ENCODE measurements at places on chromosomes 16 and 17. TPM values are rescaled to one million over a fixed set of nuclear protein-coding genes. Genes with fewer than 3 reads are reported as not detected.

GRCh38 chr16:10916534-10916933 is 25.7 kb downstream of the DEXI start:
- no peak for DNase-seq

DNA sequence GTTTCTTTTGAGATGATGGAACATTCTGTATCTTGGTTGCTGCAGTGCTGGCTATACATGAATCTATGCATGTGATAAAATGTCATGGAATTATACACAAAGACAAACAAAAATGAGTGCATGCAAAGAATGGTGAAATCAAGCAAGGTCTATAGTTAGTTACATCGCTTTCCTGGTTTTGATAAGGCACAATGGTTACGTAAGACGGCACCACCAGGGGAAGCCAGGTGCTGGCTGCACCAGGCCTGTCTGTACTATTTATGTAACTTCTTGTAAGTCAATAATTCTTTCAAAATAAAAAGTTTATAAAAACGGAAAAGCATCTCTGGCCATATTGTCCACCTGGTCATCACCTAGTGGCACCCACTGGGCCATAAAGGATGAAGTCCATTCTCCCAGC is 46.5 kb downstream of the ARHGAP27 start:
- no peak for DNase-seq

- DNase-seq = no peak
Observed at GRCh38 chr17:70906808-70907207, 737.5 kb downstream of the KCNJ2 start.

DNA sequence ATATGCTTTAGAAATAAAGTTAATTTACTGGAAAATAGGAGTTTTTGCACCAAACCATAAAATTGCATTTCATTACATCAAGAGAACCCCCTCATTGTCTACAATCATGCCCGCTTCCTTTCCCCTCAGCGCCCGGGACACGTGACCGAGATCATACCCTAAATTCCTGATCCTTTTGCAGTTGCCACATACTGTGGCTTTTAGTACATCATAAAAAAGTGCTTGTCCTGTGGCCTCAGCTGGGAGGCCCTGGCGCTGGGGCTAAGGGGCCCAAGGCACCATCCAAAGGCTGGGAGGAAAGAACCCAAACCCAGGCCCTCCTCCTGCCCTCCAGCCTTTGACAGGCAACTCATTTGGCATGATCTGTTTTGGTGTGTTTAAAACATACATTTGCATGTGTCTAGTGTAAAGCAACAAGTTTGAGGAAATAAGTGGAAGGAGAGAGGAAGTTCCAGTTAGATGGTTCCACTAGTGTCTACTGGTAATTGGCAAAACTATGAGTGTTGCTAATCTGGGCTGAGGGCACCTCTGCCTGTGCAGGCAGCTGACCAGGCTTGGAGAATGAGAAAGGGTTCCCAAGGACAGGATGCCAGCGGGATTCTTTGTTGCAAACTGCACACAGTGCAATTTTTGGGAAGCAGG is 6.0 kb downstream of the CDK5R1 start:
- DNase-seq = no peak

DNA sequence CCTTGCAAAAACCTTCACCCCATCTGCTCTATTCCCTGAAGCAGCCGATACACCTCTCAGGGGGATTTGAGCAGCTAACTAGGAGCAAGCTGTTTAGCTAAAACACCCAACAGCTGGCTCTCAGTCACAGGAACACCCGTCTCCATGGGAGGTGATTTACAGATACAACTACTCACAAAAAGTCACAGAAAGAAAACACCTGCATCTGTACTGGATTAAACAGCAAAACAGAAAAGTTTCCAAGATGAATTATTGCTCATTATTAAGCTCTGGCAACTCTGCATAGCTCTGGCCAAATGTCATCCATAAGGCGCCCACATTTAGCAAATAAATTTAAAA is 22.3 kb downstream of the GJC1 start:
- no peak for DNase-seq

GRCh38 chr17:20986767-20987510 is 55.9 kb downstream of the USP22 start:
- DNase-seq = no peak

The RHBDF2 gene
- 30.9 TPM for total RNA-seq

DNA sequence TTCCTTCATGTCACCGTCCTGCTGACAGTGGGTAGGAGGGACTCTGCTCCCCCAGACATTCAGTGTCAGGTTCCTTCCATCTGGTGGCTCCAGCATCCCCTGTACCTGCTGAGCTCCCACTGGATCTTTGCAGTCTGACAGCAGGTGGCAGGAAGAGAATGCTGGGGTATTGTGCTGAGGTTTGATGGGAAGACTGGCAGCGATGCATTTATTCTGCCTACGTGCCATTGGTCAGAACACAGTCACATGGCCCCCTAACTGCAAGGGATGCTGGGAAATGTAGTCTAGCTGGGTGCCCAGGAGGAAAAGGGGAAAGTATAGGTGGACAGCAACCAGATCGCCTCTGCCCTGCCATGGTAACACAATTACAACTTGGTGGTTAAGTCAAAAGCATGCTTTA is 44.4 kb downstream of the IRX3 start:
- DNase-seq = no peak

GRCh38 chr17:57166803-57167202 is 81.8 kb downstream of the AKAP1 start:
- no peak for DNase-seq

- no peak for DNase-seq
Observed at GRCh38 chr17:19487024-19487600, 46.5 kb upstream of the SLC47A1 start.

The IRX3 gene
- 1.4 TPM for total RNA-seq

The PRAC1 gene
- not detected for total RNA-seq

The CDH1 gene
- 0.29 TPM for total RNA-seq

GRCh38 chr17:49819138-49819537 is 28.7 kb downstream of the TAC4 start:
- DNase-seq = no peak

The CCDC154 gene
- 1.8 TPM for total RNA-seq

DNA sequence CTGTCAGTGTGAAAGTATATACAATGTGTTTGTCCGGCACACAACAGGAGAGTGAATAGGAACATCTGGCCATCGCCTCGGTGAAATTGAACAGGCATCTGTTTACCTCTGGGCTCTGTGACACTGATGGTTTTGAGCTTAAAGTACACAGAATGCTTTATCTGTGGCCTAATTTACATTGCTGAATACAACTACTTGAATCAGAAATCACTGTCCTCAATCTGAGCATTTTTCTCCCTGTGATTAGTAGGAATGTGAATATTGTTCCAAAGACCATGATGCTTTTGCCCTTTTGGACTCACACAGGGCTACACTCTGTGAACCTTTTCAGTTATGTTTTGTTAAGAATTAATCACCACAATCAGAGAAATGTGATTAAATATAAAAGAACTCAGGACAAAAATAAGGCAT is 323.0 kb upstream of the TBX2 start:
- DNase-seq = no peak

The HS3ST6 gene
- not detected for total RNA-seq

DNA sequence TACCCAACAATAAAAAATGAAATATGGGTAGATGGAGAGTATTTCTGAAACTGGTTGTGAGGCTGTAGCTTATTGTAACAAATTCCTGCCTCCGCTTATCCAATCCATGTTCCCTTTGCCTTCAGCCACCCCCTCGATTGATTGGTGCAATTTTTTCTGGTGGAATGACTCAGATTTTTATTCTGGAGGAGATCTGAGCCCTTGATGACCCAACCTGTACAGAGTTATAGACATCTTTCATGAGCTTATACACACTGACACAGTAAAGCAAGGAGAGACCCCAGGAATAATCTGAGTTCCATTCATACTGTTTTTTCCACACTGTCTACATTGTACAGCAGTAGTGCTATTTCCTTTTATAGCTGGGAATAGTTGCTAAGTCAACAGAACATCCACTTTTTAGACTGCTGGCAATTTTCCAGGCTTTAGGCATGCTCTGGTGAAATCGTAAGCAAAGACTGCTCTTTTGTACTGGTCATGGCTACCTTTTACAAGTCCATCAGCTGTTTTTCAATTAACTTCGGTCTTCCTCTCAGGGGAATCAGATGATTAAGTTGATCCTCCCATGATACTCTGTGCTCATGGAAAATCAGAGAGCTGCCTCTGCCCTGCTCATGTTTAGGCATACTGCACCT is 30.1 kb downstream of the CCL4 start:
- no peak for DNase-seq

DNA sequence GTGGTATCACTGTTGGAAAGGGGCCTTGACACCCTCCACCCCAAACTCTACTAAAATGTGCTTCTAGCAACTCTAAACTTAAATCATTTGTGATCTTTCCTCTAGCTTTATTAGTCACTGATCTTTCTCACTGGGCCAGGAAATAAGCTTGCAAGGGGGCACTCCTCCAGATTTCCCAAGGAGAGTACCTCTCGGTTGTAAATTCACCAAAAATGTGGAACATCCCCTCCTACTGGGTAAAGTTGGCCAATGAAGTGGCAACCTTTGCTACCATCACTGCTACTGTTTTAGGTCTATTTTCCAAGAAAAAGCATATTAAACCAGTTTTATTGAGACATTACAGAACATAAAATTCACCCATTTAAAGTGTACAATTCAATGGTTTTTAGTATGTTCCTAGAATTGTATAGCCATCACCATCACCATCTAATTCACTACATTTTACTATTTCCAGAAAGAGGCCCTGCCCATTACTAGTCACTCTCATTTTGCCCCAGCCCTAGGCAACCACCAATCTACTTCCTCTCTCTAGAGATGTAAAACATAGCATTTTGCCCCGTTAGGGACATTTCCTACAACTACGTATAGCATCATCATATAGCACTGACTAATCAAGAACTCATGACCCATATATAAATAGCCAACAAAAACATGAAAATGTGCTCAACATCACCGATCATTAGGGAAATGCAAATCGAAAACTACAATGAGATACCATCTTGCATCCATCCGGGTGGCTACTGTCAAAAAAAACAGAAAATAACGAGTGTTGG is 44.6 kb upstream of the ADCY9 start:
- DNase-seq = no peak

The RDM1 gene
- total RNA-seq = not detected

- no peak for DNase-seq
Observed at GRCh38 chr16:30429418-30429677, 482 bp downstream of the DCTPP1 start.

GRCh38 chr17:78497115-78497540 is 80.1 kb downstream of the DNAH17 start:
- DNase-seq = peak; percentile 82

GRCh38 chr16:50814541-50814940 is 72.7 kb downstream of the CYLD start:
- DNase-seq = no peak

The GP1BA gene
- not detected for total RNA-seq

The NOL3 gene
- total RNA-seq = 47.2 TPM

GRCh38 chr17:4008441-4009185 is 44.4 kb upstream of the ATP2A3 start:
- no peak for DNase-seq

GRCh38 chr17:661509-661908 is 53.1 kb downstream of the VPS53 start:
- no peak for DNase-seq

The CCR7 gene
- total RNA-seq = 0.62 TPM

All from aorta (tissue), 5 donors.